ENCODE measurements at places on chromosomes 11 and 22. TPM values are rescaled to one million over a fixed set of nuclear protein-coding genes. Genes with fewer than 3 reads are reported as not detected.
A peak's percentile ranks its signal among the peaks of the same experiment; 100 is the strongest.

GRCh38 chr22:44139773-44140172 is 41.0 kb upstream of the PARVG start:
- no peak for DNase-seq

DNA sequence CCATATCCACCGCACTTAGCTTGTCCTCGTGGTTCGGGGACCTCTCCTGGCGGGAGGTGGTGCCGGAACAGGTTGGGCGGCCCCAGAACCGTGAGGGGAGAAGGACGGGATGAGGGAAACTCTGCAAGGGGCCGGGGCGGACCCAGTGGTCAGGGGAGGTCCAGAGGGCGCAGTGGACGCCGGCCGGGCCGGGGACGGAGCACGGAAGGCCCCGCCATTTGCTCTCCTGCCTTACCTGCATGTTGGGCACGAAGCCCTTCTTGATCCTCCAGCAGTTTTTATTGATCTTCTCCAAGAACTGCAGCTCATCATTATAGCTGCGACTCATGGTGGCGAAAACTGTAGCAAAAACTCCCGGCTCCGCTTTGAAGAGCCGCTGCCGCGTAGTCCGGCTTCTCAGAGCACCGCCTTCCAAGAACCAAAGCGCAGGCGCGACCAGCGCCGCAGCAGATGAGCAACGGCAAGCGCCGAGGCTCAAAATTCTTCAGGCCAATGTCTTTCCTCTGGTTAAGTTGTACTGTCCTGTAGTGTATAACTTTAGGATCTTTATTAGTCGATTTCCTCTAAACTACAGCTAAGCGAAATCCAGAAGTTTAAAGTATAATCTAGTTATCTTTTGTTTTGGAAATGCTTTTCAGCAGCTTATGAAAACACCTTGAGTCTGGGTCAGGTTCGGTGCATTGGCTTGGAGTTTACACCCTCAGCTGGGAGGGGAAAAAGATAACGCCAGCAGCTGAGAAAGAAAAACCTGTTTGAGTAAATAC is at the start of gene RTCB:
Gene RTCB (minus strand): TSS at position 419 of the 764 bp plus-strand sequence. CDS start 91 bp downstream, at position 328.
- DNase-seq: peak; percentile 66

DNA sequence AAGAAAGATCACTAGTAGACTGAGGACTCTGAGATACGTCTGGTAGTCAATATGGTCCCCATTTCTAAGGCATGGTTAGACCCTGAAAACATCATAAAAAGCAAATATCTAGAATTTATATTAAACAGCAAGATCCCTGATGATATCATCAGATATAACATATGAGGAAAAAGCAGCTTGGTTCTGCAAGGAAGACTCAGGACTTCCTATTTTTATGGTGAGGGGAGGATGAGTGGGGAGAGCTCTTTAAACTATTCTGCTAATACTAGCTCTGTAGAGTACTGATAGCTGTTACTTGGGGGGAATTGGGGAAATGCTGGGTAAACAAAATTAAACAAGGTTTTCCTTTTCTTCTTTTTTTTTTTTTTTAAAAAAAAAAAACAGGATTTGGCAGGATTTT is 235.8 kb downstream of the SWAP70 start:
- DNase-seq: no peak

DNA sequence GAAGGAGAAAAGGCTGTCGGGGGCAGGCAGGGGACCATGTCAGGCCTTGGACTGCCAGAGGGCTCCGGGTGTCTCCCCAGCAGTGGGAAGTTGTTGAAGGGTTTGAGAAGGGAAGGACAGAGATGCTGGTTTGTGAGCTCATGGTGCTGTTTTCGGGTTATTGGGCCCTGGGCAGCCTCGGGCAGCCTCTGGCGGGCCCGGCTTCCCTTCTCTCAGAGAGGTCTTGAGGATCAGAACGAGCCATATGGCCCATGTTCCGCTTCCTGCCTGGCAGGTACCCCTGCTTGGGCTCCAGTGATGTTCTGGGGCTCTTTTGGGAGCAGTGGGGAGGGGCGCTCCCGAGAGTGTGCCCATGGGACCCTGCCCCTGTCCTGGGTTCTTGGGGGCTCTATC is 9.8 kb downstream of the MYRF start:
- no peak for DNase-seq

- DNase-seq: no peak
Measured at GRCh38 chr11:133693110-133693509, 152.2 kb downstream of the SPATA19 start.

DNA sequence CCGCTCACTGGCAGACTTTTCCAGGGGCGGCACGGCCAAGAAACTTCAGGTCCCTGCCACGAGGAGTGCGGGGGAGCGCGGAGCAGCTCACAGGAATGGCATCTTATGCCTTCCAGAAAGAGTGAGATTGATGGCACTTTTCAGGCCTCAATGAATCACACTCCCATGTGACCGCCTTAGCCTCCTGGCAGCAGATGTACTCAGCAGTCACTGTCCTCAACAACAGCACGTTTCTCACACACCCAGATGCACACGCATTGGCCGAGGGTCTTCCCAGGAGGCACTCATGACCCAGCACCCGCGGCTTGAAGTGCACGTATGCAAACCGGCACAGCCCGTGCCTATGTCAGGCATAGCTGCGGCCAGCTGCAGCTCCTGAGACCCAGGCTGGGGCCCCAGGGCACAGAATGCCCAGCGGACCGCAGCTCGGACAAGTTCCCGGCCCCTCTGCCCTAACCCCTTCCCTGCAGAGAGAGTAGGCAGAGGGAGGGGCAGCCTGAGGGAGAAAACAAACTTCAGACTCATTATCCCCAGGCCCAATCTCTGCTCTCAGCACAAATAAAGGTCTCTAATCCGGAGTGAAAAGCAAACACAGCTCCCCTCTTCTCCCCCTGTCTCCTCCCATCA is 48.3 kb downstream of the RPUSD4 start:
- DNase-seq: peak; percentile 91

DNA sequence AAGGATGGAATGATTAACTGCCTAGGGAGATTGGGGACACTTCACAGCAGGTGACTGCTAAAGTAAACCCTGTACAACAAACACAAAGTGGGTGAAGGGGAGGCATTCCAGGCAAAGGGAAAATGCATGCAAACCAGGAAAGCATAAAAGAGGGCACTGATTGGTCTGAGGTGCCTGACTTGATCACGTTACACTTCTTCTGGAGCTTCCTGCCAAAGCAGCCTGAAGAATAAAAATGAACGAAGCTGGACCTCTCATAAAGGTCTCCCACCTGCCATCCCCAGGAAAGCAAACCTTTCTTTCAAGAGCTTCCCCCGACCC is 46.7 kb upstream of the SCUBE2 start:
- DNase-seq: no peak

DNA sequence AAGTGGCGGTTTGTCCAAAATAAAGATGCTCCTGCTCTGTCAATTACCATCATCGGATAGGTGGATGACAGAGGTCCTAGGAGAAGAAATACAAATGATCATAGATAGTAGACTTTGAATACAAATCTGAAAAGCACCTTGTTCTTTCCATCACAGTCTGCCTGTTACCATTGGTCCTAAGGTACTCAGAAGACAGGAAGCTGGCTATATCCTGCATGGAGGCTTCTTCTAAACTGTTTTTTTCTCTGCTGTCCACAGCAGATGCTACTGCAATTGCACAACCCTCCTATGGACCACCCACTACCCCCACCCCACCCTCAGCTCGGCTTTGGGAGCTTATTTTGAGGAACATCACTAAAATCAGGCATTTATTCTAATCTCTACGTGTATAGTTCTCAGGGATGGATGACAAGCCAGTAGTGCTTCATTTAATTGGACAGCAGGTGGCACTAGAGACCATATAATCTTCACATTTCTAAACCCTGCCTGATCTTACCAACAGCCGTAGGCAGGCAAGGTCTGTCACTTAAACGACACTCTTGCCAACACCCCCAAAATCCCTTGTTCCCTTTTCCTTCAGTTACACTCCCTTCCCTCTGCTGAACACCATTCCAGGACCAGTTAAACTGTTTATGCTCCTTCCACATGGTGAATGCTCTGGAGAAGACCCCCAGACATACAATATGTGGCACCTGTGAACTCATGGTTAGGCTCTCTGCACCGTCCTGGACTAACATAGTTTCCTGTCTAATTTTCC is 6.6 kb upstream of the PTS start:
- no peak for DNase-seq

Gene CD3G
- not detected for polyA plus RNA-seq

Gene CNTN5
- polyA plus RNA-seq: not detected

Gene SMIM38
- 0.09 TPM for polyA plus RNA-seq
